Activated CD8-positive, alpha-beta memory T cell treated with anti-CD3 and anti-CD28 coated beads, Interleukin-2, amount 50 U/mL, for 4 hours (primary cell): ENCODE measurements at places on chromosomes 2 and 18.

DNA sequence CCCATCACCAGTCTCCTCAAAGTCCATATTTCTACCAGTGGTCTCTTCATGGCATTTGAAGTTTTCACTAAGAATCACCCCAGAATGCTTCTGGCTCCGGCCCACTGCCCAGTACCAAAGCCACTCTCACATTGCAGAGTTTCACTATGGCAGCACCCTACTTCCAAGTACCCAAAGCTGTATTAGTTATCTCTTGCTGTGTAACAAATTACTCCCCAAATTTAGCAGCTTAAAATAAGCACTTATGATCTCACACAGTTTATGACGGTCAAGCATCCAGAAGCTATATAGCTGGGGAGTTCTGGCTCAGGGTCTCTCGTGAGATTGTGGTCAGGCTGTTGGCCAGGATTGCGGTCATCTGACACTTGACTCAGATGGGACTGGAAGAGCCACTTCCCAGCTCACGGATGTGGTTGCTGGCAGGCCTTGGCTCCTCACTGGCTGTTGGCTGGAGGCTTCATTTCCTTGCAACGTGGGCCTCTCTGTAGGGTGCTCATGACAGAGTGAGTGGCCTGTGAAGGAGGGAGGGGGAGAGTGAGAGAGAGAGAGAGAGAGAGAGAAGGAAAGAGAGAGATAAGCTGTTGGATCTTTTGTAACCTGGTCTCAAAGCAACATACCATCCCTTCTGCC lies 189.5 kb downstream of the CTIF start:
- no peak for DNase-seq

DNA sequence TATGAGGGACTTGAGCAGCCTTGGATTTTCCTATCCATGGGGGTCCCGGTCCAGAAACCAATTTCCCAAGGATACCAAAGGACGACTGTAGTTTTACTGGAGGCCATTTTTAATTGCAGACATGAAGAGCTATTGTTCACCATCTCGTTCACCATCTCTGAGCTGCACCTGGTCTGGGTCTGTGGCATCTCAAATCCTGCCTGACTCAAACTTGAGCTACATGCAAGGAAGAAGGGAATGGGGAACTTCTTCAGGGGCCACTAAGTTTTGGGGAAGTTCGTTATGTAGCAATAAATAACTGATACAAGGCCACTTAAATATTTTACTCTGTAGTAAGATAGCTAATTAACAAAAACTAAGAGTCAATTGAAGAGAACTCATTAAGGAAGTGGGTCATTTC lies 2.1 kb upstream of the SMCHD1 start:
- no peak for DNase-seq

DNA sequence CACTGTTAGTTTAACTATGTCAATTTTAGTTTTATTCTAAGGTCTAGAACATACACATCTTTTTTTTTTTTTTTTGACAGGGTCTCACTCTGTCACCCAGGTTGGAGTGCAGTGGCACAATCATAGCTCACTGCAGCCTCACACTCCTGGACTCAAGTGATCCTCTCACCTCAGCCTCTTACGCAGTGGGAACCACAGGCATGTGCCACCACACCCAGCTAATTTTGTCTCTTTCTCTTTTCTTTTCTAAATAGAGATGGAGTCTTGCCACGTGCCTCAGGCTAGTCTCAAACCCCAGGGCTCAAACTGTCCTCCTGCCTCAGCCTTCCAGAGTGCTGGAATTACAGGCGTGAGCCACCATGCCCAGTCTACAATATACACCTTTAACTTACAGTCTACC lies 69.5 kb upstream of the CHRNA1 start:
- DNase-seq = no peak

DNA sequence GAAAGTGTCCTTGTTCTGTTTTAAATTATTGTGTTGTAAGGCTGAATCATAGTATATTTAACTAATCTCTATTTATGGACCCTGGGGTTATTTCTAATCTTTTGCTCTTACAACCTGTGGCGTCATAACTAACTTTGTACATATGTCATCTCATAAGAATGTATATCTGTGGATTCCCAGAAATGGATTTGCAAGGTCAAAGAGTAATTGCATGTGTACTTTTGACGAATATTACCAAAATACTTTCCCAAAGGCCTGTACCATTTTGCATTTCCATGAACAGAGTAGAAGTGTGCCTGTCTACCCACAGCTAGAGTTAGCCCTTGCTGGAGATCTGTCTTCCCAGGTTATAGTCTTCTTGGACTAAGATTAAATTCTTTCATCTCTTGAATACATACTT lies 42.8 kb downstream of the SEMA4F start:
- no peak for DNase-seq

DNA sequence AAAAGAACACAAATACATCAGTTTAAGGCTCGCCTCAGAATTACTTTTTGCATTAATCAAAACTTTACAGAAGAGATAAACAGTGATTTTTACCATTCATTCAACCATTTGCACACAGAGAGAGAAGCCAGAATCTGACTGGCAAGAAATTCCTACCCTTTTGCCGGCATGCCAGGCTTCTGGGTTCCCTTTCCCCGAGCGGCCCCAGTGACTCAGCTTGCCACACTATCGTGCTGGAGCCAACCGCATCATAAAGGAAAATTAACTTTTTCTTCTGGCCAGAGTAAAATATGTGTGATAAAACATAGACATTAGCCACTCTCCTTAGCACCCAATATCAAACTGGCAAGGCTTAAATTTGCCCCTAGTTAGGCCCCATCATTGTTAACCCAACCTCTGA lies 61.8 kb upstream of the IKZF2 start:
- DNase-seq = no peak

DNA sequence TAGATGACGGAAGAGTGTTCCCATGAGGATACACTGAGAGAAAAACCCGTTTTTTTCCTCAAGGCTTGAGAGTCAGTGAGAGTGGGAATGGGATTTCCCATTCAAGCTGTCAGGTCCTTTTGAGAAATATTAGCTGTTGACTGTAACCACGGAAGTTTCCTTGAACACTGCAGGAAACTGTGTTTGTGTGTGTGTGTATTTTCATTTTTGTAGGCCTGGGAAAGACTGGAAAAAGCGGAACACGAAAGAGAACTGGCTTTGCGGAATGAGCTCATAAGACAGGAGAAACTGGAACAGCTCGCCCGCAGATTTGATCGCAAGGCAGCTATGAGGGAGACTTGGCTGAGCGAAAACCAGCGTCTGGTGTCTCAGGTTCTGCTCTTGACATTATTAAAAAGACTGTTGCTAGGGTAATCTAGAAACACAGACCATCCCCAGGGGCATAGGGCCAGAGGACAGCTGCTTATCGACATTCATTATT lies 98.8 kb upstream of the EML6 start:
- no peak for DNase-seq

GRCh38 chr18:2884706-2885285 lies 38.0 kb downstream of the EMILIN2 start:
- DNase-seq = no peak

GRCh38 chr2:201928363-201928762 lies 105.3 kb upstream of the FZD7 start:
- no peak for DNase-seq

DNA sequence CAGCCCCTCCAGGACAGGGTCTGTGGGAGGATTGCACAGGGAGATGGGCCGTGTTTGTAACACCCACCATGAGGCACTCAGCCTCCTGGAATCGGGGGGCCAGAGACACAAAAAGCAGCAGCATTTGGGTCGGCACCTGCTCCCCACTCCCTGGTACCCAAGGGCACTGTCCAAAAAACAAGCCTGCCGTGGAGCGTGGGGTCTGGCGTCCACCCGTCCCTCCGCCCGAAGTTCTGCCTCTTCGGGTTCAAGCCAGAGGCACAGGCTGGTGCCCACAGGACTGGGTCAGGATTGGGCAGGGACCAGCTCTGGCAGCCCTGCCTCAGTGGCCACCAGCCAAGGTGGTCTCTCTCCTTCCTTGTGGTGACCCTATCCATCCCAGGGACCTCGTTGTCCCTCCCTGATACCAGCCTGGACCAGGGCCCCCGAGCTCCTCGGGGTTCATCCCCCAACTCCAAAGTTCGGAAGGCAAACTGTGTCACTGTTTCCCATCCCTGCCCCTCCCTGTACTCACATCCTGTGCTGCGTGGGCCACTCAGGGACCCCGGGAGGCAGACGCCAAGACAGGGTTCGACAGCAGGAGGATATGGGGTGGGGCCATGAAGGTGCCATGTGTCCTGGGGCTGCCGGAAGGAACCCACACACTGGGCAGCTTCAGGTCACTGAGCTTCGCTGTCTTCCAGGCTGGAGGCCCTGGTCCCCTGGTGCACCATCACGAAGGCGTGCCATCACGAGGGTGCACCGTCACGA lies 126.0 kb upstream of the HDAC4 start:
- DNase-seq = no peak

GRCh38 chr2:10332402-10333246 lies 29.9 kb downstream of the HPCAL1 start:
- no peak for DNase-seq

DNA sequence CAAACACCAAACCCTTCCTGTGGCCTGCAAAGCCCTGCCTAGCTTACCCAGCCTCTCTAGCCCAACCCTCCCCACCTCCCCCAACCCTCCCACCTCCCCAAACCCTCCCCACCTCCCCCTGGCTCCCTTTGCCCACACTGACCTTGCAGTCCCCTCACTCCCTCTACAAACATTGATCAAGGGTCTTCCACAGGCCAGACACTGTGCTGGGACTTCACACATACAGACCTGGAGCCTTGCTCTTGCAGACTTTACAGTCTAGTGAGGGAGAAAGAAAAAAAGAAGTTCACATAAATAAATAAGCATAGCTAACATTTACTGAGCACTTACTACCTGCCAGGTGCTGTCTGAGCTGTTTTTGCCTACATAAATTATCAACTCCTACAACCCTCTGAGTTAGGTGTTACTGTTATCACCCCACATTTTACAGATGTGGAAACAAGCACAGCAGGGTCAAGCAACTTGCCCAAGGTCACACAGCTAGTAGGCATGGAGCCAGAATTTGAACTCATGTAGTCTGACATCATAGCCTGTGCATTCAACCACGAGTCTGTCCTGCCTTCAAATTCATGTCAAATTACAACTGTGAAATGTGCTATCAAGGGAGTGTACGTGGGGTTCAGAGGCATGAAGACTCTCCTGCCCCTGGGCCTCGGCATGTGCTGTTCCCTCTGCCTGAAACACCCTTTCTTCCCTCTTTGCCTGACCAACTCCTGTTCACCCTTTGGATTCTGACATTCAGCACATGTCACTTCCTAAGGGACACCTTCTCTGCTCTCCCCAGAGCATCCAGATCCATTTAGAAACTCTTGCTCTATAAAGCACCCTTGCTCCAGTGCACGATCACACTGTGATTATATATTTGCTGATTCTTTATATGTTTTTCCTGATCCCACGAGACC lies 209.9 kb downstream of the TNS1 start:
- DNase-seq = no peak

- DNase-seq = no peak
Measured at GRCh38 chr2:157488877-157489276, 45.0 kb upstream of the CYTIP start.

- no peak for DNase-seq
Measured at GRCh38 chr2:216694826-216695217, 527 bp downstream of the IGFBP5 start.

- DNase-seq = no peak
Measured at GRCh38 chr2:203804070-203804469, 63.5 kb upstream of the CTLA4 start.

DNA sequence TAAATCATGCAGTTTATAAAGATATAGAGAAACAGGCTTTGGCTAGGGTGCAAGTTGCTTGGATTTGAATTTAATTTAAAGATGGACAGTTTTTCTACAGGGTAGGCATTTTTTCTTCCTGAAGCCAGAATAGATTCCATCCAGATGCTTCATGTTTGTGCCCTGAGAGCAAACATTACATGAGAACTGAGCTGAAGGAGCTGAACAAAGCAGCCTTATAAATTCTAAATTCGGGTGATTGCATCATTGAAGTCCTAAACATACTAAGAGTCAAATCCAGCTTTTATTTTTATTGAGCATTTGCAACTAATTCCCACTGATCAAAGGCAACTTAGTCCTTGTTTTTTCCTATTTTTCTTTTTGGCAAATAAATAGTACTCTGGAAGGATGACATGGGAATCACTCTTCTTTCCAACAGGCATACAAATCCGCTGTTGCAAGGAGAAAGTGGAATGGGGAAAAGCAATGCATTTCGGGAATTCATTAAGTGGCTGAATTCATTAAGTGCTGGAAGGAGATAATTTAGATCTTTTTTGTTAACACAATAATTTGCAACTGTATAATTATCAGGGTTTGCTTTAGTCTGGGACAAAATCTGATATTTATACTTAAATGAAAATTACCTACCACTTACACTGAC lies 828.0 kb downstream of the SLC4A3 start:
- no peak for DNase-seq

DNA sequence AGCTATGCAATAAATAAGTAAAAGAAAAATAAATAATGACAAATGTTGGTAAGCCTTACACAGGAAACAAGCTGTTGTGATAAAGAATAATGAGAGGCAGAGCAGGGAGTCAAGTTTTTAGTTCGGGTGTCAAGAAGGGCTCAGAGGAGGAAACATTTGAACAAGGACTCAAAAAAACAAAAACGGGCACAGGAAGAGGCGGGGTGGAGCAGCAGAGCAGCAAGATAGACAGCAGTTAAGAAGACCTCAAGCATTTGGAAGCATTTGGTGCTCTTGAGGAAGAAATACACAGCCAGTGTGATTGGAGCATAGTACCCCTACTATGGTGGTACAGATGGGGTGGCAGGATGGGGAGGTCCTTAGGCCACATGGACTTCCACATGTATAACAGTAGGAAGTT lies 2.8 kb downstream of the TMEM169 start:
- no peak for DNase-seq

- DNase-seq = no peak
Measured at GRCh38 chr2:212157012-212157411, 381.6 kb downstream of the ERBB4 start.

DNA sequence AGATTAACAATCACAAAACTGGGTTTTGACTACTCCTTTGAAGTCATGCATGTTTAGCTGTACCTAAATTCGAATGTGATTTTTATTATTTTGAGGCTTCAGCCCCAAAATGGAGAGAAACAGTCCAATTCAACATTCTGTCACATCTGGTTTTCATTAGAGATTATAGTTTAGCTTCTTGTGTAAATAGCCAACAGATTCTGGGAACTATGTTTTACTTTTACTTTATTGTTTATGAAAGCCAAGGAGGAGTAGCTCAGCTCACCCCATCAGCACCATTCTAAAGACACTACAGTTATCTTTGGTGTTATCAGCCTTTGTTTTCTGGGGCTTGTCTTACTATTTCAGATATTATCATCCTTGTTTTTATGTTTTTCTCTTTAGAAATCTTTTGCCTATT lies 465.0 kb upstream of the CWC22 start:
- no peak for DNase-seq

DNA sequence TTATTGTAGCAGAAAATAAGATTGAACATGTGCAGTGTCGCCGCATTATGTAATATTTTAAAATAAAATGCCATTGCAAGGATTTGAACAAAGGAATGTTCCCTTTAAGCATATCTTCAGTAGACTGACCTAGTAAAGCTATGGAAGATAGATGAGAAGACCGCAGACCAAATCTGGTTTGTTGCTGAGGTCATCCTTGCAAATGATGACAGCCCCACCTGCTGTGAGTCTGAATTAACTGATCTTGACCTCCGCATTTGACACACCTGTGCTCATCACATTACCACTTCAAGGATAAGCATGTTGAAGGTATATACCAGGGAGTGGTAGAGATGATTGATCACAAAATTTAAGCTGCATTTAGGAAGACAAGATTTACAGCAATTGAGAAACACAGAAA lies 96.2 kb downstream of the NYAP2 start:
- no peak for DNase-seq
